ENCODE measurements at places on chromosomes 4 and X.

GRCh38 chr4:181508601-181509000 is 734.6 kb upstream of the TENM3 start:
- DNase-seq = no peak

GRCh38 chr4:93232883-93233282 is 595.7 kb upstream of the ATOH1 start:
- no peak for DNase-seq

- no peak for DNase-seq
Measured at GRCh38 chr4:155974476-155974749, 20.7 kb upstream of the CTSO start.

GRCh38 chr4:174713821-174714220 is 115.2 kb downstream of the GLRA3 start:
- DNase-seq = no peak

DNA sequence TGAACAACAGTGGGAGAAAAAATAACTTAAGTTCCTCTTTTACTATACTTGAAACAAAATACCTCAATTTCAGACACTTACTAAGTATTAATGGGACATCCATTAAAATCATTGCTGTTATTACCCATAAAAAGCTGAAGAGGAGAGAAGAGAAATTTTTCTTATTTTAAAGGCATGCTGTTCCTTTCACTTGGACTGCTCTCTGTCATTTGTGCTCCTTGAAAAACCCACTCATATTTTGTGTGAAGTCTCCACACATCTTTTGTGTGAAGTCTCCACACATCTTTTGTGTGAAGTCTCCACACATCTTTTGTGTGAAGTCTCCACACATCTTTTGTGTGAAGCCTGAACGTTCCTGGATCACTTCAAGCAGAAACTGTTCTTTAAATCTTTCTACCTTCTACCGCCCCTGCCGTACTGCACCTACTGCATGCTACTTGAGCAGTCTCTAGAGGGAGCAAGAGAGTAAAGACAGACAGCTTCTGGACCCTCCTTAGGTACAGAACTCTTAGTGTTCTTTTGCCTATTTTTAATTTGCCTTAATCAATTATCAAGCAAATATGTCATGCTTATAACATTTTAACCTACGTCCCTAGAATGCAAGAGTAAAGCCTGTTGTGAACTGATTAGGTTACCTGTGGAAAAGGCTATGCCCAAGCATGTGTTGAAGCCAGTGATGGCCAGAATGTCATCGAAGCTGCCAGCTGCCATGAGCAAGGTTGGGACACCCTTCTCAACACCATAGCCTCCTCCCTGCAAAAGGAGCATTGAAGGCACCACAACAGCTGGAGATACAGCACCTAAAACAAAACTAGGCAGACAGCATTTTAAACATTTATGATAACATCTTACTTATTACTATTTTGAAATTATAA is 27.1 kb upstream of the SLC9B1 start:
- DNase-seq = peak; percentile 29

GRCh38 chr4:20592663-20593062 is 107.6 kb upstream of the PACRGL start:
- DNase-seq = no peak

GRCh38 chr4:79913581-79913980 is 159.4 kb downstream of the ANTXR2 start:
- DNase-seq = no peak

GRCh38 chr4:190016369-190017289 is 10.4 kb downstream of the FRG2 start:
- DNase-seq = no peak

DNA sequence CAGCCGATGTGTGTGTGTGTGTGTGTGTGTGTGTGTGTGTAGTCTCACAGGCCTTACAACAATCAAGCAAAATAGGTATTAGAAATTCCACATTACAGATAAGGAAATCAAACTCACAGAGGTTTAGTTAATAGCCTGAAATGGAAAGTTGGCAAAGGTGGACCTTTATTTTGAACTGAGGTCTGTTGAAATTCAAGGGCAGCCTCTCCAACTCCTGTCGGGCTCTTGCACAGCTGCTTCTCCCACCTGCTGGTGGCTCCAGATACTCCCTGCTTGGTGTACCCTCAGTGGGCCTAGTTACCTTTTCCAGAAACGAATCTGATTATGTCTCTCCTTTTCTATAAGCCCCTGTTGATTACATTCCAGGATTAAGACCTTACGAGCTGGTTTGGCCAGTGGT is 195.9 kb downstream of the MGST2 start:
- DNase-seq = no peak

DNA sequence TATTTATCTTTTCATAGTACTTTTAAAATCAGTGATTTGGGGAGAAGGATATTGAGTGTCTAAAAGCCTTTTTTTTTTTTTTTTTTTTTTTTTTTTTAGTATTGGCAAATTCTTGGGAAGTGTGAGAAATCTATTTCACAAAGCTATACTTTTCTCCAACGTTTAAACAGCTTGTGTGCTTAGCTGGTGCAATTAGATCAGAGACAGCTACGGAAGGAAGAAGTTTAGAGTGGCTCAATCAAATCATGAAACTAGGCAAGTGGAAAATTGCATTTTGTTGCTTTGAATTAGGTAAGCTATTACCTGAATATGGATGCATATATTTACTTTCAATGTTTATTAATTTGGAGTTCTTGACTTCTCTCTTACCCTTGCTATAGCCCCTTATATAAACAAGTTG is 1001.9 kb downstream of the PDHA2 start:
- DNase-seq = no peak

DNA sequence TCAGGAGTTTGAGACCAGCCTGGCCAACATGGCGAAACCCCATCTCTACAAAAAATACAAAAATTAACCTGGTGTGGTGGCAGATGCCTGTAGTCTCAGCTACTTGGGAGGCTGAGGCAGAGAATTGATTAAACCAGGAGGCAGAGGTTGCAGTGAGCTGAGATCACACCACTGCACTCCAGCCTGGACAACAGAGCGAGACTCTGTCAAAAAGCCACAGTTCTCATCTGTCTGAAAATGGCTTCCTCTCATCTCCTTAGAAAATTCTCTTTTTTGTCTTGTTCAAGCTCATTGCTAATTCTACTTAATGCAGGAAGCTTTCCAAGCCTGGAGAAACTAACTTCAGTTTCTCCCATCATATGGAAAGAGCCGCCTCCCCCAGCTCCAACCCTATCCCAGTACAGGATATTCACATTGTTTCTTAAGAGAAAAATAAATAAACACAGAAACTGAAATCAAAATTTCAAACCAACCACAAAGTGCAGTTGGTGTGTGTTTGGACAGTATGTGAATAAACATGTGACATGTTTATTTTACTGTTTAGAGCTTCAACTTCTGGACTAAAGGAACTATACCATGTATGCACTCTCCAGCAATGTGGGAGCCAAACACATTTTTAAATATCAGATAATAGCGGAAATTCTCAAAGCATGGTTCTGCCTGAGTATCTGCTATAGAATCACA is 55.0 kb upstream of the GAB1 start:
- DNase-seq = no peak

DNA sequence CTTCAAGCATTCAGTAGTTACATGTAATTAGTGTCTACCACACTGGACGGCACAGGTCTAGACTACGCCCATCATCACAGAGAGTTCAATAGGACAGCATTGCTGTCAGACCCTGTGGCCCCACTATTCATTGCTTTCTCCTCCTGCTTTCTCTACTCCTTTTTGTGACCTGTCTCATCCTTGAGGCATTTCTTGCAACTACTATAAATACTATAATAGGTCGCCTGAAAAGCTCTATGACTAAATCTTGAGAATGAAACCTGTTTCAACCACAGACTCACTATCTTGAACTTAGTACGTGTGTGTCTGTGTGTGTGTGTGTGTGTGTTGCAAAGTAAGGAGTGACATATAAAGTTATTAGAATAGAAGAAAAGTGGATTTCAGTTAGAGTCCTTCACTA is 252.9 kb upstream of the KLF3 start:
- DNase-seq = no peak

DNA sequence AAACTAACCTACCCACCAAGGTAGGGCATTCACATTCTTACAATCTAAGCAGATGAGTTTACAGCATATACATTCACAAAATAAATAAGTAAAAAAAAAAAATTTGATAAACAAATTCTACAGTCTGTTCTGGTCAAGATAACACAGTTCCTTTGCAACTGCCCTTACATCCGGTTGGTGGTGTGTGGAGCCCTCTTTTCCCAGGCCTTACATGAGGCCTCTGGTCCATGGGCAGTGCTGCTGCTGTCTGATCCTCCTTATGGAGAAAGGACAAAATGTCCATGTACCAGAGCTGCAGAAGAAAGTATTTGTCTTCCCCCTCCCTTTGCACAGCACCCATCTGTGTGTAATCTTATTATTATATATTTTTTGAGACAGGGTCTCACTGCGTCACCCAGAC is 2.2 kb upstream of the SEPTIN11 start:
- no peak for DNase-seq

DNA sequence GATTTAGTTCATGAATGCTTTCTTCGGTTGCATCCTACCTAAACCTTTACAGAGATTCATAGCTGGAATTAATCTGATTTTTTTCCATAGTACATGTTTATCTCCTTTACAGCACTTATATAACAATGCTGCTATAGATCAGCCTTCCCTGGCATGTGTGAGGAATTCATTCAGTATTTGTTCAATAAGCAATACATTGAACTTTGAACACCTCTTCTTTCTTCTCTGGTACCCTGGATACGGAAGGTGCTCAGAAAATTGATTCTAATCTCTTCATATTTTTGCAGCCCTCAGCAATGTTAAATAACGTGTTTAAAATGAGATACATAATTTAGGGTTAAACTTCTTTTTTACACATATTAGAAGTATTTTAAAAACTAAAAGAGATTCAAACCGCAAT is 467.4 kb downstream of the TRIML1 start:
- DNase-seq = no peak

DNA sequence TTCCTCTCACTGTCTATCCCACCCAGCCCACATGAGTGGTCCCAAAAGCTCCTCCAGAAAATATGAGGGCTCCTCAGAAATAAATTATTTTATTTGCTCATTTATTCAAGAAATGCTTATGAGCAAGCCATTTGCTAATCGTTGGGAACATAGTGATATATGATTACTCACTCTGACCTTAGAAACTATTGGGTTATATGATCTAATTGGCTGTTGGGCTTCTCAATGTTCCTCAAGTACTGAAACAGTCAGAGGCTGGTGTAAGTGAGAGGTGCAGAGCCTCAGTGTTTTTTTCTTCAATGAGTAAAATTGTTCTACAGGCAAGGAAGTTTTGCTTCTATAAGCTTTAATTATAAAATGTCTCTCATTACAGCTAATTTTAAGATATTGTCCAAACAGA is 893.8 kb upstream of the INTU start:
- no peak for DNase-seq

DNA sequence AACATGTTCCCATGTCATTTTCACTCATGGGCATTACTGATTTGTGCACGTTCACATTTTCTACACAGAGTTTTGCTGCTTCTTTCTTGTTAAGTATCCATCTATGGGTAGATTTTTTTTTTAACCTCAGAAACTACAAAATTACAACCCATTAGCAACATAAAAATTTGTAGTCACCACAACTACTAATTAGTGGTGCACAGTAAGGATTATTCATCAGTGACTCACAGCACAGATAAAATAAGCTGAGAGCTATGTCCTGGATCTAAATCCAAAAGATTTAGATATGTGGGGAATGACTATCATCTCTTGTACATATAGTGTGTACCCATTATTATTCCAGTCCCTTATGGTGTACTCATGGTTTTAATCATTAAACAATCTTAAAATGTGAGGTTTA is 19.7 kb upstream of the AMELX start:
- DNase-seq = no peak

DNA sequence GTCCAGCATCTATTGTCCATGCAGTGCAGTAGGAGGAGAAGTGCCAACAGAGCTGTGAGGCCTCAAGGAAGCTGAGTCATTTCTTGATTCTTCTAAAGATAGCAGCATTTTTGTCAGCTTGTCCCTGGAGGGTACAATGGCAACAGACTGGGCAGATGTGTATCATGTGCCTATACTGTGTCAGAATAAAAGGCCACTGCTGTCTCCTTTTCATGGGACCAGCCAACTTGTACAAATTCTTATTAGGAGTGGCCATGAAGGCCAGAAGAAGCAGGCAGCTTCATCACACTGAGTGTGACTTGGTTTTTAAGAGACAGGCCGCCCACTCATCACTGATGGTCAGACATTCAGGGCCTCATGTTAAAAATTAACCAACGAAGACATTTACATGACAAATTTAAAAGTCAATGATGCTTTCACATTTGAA is 185.0 kb upstream of the FAM241A start:
- DNase-seq = no peak

DNA sequence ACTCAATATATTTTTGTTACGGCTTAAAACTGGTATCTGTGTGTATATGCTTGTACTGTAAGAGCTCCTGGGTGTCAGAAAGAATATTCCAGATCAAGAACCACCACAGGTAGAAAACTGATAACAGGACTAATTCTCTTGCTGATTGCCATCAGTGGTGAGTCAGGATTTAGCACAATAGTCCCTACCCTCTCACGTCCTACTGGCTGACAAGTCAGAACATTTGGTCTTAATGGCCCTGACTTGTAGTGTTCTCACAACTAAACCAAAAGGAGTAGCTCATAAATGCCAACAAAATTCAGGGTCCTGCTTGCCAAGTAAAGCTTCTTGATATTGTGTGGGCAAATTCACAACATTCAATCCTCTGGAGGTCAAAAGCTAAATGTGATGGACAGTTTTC is 105.2 kb upstream of the MAB21L2 start:
- no peak for DNase-seq

GRCh38 chr4:74112399-74113105 is 13.6 kb upstream of the CXCL2 start:
- DNase-seq = no peak

Measured in activated CD4-positive, alpha-beta T cell treated with anti-CD3 and anti-CD28 coated beads, Interleukin-2, amount 50 U/mL, for 1 hour (primary cell).